ENCODE measurements at places on chromosomes 7 and 10. TPM values are rescaled to one million over a fixed set of nuclear protein-coding genes. Genes with fewer than 3 reads are reported as not detected.

DNA sequence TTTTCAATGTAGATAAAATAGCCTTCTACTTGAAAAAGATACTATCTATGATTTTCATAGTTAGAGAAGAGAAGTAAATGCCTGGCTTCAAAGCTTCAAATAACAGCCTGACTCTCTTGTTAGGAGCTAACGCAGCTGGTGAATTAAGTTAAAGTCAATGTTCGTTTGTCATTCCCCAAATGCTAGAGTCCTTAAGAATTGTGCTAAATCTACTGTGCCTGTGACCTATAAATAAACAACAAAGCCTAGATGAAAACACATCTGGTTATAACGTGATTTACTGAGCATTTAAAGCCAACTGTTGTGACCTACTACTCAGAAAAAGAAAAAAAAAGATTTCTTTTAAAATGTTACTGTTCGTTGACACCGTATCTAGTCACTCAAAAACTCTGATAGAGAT, 134.7 kb downstream of the POLR1F start:
- no peak for DNase-seq

AZGP1 gene
- 0.52 TPM for total RNA-seq

DNA sequence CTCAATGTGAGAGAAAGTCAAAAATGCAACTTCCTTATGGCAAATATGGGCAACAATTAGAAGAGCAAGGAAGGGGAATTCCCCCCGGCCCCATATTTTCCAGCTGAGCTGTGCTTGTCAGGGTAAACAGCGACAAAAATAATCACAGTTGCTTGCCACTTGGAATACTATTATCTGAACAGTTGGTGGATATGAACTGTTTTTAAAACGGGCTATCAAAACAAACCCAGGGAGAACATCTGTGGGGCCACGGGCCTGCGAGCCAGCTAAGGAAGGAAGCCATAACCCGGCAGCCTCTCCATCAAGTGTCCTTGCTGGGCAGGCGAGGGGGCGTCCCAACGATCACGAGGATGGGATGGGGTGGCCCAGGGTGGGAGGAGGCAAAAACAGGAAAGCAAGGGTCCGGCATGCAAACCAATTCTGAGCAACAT, 228.4 kb downstream of the ARHGAP12 start:
- no peak for DNase-seq

GRCh38 chr7:3678314-3678810, 377.3 kb downstream of the SDK1 start:
- no peak for DNase-seq
